Common myeloid progenitor, CD34-positive (primary cell): ENCODE measurements at places on chromosomes 11 and 22.

GRCh38 chr22:35065796-35066218 lies at the start of gene ISX:
TSS of gene ISX (plus strand) at chr22:35066158. CDS start at chr22:35067088, 930 bp downstream.
- DNase-seq, result no peak

GRCh38 chr11:2306452-2306823 lies 4.6 kb downstream of the TSPAN32 start:
- no peak for DNase-seq

GRCh38 chr11:45413156-45413858 lies 127.2 kb upstream of the SYT13 start:
- DNase-seq, result no peak

GRCh38 chr11:76700177-76701100 lies 29.9 kb upstream of the LRRC32 start:
- DNase-seq, result peak; percentile 92

- DNase-seq, result no peak
These were observed 62.4 kb upstream of the IGLL5 start for GRCh38 chr22:22825213-22825593.

DNA sequence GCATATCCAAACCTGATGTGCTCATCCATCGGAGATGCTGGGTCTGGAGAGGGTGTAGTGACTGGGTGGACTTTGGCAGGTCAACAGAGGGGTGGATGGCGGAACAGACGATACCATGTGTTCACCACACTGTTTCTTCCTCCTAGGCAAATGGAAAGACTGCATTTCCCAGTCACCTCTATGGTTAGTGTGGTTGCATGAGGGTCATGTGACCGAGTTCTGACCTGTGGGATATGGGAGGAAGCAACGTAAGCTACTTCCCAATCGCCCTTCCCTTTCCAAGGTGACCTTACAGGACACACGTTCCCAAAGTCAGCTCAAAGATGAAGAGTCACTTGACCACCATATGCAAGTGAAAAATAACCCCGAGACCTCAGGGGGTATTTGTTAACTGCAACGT lies 27.7 kb downstream of the TSPAN32 start:
- no peak for DNase-seq

DNA sequence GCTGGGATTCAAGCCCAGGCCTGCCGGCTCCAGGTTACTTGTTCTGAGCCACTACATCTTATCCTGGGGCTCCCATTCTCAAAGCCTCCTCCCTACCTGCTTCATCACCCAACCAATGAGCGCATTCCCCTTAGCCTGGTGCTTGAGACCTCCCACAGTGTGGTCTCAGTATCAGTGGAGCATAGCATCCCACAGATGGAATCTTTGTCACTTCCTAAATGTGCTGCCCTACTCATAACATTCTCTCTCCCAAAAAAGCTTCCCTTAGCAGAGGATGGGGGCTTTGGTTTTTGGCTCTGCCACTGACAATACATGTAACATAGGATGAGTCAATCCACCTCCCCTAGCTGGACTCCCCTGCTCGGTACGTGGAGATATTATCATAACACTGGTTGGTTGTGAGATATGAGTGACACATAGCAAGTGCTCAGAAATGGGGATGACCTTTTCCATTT lies 28.8 kb downstream of the TEAD1 start:
- DNase-seq, result no peak

DNA sequence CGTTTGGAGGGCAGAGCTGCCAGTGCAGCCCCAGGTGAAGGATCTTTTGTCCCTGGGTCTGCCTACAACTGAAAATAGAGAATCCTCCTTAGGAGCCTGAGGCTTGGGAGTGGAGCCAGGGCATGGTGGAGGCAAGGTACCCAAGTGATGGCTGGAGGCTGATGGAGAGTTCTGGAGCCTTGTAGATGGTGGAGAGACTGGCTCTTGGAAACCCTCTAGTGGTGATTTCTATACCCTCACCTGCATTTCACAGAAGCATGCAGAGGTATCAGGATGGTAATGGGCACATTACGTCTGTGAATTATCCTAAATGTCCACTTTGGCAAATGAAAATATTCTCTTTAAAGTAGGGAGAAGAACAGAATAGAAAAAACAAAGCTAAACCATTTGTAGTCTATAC lies 44.4 kb downstream of the INSC start:
- DNase-seq, result peak; percentile 19

GRCh38 chr22:30029512-30029911 lies 50.8 kb upstream of the HORMAD2 start:
- DNase-seq, result no peak

- peak; percentile 19 for DNase-seq
These were observed 9.1 kb downstream of the PPP6R3 start for GRCh38 chr11:68469642-68470041.

- DNase-seq, result no peak
These were observed 12.0 kb upstream of the TMPRSS13 start for GRCh38 chr11:117941163-117941707.

DNA sequence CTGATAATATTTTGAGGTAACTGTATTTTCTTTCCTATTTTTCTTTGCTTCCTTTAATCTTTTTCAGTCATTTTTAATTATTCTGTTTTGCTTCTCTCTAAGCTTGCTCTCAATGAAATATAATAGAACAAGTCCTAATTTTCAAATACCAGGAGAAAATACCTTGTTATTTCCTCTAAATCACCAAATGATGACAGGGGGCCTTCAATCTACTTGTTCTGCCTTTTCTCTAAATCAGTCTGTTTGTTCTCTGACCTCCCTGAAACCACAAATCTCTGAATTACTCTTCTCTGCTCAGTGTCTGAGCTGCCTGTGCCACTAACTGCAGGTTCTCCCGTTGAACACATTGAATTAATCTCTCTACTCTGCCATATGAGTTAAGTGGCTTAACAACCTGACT lies 286.2 kb downstream of the C11orf87 start:
- DNase-seq, result no peak

GRCh38 chr11:69880826-69881445 lies 61.7 kb upstream of the FGF3 start:
- no peak for DNase-seq

- DNase-seq, result peak; percentile 58
These were observed 103.0 kb upstream of the CD44 start for GRCh38 chr11:35035894-35036408.

- no peak for DNase-seq
These were observed 325.1 kb downstream of the DLG2 start for GRCh38 chr11:85301895-85302678.

DNA sequence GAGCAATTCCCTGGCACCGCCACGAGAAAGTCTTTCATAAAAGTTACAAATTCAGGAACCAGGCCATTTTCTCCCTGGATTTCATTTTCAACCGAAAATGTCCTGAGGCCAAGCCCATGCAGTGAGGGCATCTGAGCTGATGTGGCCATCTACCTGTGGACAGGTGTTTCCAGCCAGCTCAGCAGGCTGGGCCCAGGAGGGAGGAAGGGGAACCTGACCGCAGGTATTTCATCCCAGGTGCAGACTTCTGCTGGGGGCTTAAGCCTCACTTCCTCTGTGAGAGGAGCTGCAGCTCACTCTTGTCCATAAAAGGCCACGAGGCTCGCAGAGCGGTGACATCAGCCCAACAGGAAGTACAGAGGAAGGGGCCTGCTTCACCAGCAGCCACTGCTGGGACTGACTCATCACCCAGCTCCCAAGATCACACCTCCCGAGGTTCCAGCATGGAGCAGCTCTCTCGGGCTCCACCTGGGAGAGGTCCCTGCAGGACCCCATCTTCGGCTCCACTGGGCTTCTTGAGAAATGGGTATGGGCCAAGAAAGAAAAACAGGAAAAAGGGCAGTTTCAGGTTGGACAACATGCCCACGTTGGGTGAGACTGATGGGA lies 56.4 kb downstream of the MYH9 start:
- DNase-seq, result peak; percentile 85

- DNase-seq, result no peak
These were observed 24.3 kb upstream of the HIKESHI start for GRCh38 chr11:86277741-86278140.

DNA sequence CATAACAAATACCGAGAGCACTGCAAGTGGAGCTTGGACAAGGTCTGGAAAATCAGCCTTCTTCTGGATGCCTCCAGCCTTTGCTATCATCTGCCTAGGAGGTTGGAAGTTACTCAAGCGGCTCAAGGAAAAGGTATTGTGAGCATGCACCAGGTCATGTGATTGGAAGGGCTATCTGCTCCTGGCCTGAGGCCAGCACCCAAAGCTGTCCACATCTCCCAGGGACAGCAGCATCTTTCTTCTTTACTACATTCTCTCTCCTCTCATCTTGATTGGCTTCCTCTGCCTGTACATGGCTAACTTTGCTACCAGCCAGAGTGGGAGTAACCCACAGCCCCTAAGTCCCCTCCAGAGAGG lies 44.2 kb upstream of the AMPD3 start:
- no peak for DNase-seq

DNA sequence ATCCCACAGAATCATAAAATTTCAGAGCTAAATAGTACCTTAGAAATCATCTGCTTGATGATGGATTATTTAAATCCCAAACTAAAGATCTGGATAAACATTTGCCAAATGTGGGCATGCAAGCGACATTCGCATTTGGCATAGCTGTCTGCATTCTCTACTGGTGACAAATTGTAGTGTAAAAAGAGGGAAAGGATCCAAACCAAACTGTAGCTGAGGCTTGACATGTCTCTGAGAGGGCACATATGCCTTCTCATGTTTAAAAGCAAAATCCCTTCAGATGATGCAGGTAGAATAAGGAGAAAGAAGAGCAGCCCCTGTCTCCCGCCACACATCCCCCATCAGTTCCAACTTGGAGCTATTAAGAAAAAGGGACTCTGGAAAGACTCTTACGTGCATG lies 257.5 kb upstream of the MTNR1B start:
- no peak for DNase-seq

GRCh38 chr11:12503039-12503484 lies 125.7 kb downstream of the PARVA start:
- no peak for DNase-seq

GRCh38 chr22:44431256-44431655 lies 66.8 kb downstream of the RTL6 start:
- no peak for DNase-seq

- DNase-seq, result no peak
These were observed 117.8 kb downstream of the TEAD1 start for GRCh38 chr11:12792018-12792417.

- DNase-seq, result no peak
These were observed 46.4 kb downstream of the IGLL5 start for GRCh38 chr22:22933807-22934542.

GRCh38 chr11:8601376-8602133 lies 7.5 kb upstream of the STK33 start:
- no peak for DNase-seq

- no peak for DNase-seq
These were observed 67.4 kb downstream of the SPECC1L start for GRCh38 chr22:24337894-24338645.

DNA sequence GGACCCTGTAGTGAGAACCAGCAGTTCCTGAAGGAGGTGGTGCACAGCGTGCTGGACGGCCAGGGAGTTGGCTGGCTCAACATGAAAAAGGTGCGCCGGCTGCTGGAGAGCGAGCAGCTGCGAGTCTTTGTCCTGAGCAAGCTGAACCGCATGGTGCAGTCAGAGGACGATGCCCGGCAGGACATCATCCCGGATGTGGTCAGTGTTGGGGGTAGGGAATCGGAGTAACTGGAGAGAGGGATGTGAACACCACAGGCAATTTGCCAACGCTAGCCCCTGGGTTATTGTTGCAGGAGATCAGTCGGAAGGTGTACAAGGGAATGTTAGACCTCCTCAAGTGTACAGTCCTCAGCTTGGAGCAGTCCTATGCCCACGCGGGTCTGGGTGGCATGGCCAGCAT lies 19.9 kb downstream of the MADD start:
- no peak for DNase-seq

GRCh38 chr11:111944651-111945051 lies 7.5 kb downstream of the DIXDC1 start:
- no peak for DNase-seq

- DNase-seq, result no peak
These were observed 3.7 kb downstream of the RNH1 start for GRCh38 chr11:503179-503981.

DNA sequence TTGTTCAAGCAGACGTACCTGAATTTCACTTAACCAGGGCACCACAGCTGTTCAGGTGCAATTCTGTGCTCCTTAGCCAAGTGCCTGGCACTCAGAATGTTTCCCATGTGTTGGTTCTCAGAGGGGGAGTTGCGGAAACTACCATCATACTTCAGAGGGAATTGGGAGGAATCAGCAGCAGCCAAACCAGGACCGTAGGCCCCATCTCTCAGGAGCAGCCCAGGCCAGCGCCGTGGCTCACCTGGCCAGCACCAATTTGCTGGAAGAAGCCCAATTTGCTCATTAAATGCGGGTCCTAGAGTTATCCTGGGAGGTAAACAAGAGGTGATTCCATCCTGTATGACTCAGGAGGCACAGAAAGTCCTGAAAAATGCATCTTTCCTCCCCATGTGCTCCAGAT lies 435.4 kb downstream of the BRD1 start:
- DNase-seq, result no peak

GRCh38 chr22:36411589-36412258 lies 24.0 kb upstream of the MYH9 start:
- DNase-seq, result no peak

GRCh38 chr22:29879753-29880152 lies 3.2 kb upstream of the MTMR3 start:
- DNase-seq, result peak; percentile 34

GRCh38 chr11:31834237-31834636 lies 23.1 kb upstream of the PAX6 start:
- no peak for DNase-seq

- no peak for DNase-seq
These were observed 32.4 kb downstream of the OTOG start for GRCh38 chr11:17579451-17579850.

DNA sequence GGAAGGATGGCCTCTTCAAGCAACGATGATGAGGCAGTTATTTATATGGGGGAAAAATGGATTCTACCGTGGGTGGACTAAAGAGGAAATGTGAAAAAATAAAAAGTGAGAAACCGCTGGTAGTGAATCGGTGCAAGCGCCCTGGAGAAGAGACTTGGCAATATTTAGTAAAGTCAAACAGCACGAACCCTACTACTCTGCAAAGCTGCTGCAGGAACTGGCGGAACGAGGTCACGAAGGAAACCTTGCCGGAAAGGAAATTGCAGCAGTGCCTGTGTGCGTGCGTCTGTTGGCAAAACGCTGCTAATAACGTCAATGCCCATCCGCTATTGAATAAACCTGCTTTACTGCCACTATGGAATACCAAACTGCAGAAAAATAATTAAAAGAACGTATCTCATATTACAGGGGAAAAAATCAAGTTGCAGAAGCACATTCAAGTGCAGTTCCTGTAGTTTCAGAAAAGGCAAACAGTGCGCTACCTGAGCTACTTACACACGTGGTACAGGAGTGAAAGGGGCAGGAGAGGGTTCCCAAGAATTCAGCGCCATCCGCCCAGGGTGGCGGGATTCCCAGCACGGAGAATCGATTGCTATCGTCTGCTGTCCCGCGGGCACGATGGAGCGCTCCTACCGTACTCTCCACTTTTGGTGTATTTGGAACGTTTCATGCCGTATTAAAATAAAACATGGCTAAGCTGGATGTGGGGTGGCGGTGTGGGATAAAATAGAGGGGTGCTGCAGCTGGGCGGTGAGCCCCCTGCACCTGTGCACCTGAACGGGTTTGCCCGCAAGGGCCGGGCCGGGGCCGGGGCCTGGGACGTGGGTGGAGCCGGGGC lies 585 bp upstream of the NADSYN1 start:
- DNase-seq, result peak; percentile 81

- no peak for DNase-seq
These were observed 36.8 kb upstream of the ADORA2A start for GRCh38 chr22:24390576-24390975.

- DNase-seq, result no peak
These were observed 39.0 kb downstream of the IL18BP start for GRCh38 chr11:72037554-72038311.

- DNase-seq, result no peak
These were observed 25.5 kb downstream of the RTN4R start for GRCh38 chr22:20242393-20243175.
